ENCODE measurements at places on chromosomes 2 and 18.
A peak's percentile ranks its signal among the peaks of the same experiment; 100 is the strongest.

- no peak for DNase-seq
Observed at GRCh38 chr2:7432436-7432835, 515.2 kb downstream of the RNF144A start.

DNA sequence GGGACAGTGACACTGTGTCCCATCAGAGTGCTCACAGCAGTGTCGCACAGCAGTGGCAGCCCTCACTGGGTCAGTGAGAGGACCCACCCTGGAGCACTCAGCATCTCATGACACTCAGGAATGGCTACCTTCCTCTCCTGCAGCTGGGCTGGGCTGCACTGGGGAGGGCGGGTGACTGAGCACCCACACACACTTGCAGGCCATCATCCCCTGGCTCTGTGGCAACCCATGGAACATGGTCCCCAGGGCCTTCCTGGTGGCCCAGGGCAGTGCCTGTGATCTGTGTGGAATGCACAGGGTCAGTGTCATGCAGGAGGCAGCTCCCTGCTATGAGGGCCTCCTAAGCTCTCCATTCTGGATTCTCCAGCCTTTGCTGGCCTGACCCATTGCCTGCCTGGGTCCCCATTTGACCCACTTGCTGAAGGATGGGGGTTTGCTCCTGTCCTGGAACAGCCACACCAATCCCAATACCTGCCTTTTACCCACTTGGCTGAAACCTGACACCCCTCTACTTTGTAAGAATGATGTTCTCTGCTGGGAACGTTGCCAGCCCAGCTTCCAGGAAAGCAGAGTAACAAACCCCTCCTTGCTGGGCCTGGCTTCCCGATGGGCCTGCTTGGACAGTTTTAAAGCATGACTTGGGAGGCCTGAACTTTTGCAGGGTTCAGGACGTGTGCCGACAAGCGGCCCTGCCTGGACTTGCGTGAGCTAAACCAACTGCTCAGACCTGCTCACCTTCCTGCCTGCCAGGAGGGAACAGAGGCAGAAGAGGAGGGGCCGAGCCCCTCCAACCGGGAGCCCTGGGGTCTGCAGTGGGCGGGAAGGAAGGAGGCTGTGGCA is 13.7 kb downstream of the HS6ST1 start:
- DNase-seq: no peak

GRCh38 chr2:28342081-28342967 is 50.3 kb upstream of the FOSL2 start:
- DNase-seq: no peak

GRCh38 chr2:151302404-151302803 is 12.9 kb upstream of the NMI start:
- no peak for DNase-seq

DNA sequence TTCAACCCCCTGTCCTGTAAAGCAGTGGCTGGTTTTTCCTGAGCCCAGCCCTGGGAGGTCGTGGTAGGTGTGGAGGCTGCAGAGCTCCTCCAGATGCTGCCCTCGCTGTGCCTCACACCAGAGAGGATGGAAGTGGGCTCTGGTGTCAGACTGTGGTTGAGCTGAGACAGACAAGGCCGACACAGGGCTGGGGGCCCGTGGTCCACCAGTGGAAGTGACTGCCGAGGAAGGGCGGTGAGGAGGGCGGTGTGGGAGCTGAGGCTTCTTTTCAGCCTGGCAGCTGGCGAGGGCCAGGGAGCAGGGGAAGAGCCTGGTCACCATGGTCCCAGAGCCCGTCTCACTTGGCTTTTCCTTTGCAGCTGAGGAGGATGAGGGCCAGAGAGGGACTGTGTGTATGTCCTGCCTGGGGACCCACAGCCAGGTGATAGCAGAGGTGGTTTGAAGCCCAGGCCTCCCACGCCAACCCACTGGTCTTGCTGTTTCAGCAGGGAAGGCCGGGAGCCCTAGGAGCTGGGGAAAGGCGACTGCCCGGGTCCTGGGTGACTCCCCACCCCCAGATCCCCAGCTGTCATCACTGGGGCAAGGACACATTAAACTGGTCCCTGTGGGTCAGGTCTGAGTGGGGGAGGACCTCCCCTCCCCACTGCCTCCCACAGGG is 8.5 kb downstream of the SFTPB start:
- DNase-seq: no peak

DNA sequence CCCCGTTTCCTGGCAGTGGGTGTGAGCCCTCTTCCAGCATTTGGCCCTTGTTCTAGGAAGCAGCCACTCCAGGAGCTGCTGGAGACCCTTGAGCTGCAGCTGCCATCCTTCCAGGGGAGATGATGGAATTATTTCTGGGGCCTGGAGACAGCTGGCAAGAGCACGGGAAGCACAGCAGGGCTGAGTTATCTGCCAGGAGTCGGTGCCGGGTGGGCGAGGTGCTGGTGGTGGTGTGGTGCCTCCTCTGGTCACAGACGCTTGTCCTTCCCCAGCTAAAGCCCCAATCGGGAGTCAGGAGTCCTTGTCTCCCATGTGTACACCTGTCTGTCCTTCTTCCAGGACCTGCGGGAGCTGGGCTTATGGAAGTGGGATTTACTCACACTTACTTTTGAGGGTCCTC is 36.0 kb downstream of the DPYSL5 start:
- DNase-seq: no peak

DNA sequence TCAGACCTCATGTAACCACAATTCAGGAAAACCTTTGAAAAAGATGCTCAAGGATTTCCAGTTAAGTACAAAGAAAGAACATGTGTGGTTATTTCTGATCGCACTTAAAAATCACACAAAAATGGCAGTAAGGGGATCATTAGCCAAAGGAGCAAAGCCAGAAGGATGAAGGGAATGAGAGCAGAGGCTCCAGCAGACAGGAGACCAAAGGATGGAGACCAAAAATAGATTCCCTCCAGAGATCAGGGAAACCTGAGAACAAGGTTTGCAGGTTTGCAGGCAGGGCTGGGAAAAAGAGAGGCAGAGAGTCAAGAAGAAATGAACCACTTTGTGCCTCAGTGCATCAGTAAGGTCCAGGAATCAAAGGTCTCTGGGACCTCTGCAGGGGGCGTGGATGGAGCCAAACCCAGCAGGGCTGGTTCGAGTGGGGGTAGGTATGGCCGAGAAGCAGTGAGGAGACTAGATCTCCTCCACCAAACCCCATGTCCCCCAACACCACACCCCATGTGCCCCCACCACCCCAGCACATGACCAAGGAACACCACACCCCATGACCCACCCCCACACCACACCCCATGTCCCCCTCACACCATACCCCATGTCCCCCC is 98.5 kb upstream of the GPC1 start:
- DNase-seq: no peak

DNA sequence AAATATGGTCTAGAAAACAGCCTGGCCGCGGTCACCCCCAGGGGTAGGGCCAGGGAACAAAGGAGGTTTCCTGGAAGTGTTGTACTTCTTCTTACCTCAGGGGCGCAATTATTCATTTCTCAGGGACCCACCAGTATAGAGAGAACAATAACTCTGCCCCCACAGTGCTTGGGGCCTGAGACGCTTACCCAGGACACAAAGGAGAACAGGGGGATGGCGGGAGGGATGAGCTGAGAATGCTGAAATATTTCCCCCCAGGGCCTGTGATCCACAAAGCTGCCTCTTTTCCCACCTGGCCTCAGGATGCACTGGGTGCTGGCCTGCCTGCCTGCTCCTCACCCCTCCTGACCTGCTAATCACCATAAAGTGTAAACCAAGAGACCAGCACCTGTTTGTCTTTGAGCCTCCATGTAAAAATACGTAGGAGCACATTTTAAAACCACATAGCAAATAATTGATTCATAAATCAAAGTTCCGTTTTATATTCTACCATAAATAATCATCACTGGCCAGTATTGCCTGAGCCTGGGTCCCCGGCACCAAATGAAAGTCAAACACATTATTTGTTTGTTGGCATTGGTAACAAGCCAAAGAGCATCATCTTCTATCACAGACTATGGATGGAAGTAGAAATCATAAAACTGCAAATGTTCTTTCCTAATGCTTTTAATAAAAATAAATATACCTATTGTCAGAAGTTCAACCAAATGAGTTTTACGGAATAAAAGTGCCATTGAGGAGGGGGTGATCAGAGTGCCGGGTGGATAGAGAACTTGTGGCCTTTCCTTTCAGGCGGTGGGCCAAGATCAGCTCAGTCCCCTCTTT is 67.3 kb upstream of the RMDN2 start:
- DNase-seq: no peak

DNA sequence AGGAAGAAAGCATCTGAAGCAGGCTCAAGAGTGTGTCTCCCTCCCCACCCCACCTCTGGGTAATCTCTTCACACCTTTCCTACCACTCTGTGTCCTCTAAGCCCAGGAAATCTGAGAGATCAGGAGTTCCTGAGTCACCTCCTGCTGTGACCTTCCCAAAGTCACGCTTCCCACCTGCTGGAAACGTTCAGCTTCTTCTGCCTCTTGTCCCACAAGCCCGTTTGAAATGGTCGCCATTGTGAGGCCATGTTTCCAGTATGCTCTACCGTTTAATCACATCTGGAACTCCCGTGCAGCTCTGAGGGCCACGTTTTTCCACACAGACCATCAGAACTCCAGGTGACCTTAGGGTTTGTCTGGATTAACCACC is 25.9 kb downstream of the GREB1 start:
- DNase-seq: no peak

GRCh38 chr2:174012347-174013314 is 47.5 kb upstream of the SP3 start:
- DNase-seq: peak; percentile 19

DNA sequence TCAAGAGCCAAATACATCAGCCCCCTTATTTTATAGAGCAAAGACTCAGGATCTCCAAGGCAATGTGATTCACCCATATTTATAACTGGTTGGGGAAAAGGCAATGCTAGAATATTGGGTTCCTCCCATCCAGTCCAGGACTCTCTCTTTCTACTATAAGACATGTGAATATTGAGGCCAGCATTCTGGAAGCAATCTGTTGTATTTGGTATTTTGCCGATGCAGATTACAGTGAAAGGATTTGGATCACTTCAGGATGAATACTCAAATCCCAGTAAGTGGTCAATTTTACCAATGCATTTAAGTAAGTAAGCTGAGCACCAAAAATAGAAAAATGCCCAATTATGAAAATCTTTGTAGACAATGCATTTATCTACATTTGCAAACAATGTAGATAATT is 1834.7 kb upstream of the PIK3C3 start:
- no peak for DNase-seq

DNA sequence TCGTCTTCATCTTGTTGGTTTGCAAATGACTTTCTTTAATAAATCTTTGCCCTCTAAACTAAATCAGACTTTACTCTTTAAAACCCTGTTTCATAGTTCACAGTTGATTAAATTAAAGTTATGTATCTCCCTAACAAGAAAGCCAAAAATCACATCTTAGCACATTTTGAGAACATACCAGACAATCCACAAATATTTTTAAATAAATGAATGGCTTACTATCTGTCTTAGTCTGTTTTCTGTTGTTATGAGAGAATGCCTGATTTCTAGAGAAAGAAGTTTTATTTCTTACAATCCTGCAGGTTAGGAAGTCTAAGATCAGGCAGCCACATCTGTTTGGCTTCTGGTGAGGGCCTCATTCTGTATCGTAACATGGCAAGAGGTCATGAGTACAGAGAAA is 1090.2 kb upstream of the PIK3C3 start:
- DNase-seq: no peak

Data from stimulated activated CD4-positive, alpha-beta T cell treated with anti-CD3 and anti-CD28 coated beads, Interleukin-4, amount 100 ng/mL, for 24 hours (primary cell).